ENCODE measurements at places on chromosomes 6 and 20.

DNA sequence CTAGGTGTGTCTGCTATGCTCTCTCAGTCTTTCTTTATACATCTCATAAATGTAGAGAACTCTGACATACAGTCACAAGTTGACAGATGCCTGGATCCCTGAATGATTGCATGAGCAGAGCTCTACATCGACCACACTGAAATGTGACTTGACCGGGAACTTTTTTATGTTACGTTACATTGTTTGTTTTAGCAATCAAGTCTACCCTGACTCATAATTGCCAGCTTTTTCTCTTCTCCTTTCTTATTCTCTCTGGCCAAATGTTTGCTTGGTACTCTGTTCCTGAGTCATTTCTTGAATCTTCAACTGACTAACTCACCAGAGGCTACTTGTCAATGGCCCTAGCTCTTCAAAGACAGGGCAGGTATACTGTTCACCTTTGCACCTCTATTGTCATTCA lies 213.6 kb upstream of the DTNBP1 start:
- no peak for DNase-seq

GRCh38 chr6:70863343-70863742 lies 93.5 kb downstream of the B3GAT2 start:
- no peak for DNase-seq

- DNase-seq: no peak
These were observed 896 bp upstream of the RNASET2 start for GRCh38 chr6:166957087-166957804.

DNA sequence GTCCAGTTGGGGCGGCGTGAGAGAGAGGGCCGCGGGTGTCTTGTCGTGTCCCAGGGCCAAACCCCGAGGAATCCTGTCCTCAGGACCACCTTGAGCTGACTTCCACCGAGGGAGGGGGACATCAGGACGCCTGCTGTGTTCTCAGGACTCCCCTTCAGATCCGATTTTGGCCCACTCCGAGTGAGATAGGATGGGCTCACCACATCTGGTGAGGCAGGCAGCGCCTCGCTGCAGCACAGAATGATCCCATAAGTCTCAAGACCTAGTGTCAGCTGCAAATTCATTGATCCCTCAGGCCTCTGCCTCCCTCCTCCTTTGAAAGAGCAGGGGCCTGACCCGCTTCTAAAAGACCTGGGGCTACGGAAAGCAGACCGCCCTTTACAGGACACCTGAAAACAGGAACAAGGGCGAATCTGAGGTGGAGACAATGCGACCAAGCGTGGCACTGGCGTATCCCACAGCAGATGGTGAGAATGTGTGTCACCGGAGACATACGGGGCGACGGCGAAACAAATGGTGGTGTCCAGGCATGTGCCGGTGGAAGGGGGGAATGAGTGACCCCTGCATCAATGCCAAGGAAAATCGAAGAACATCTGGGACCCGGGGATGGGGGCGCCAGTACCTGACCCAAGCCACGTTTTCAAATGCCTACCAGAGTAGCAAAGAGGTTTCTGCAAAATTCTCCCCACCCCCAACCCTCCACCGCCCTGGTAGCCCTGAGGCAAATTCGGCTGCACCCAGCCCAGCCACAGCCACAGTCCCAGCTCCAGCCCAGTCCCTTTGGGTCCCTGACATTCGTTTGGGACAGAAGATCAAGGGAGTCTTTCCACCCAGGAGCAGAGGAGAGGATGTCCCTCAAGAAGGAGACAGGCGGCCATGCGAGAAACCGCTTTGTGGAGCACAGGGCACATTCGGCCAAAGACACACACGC lies 162.1 kb upstream of the ZNF337 start:
- DNase-seq: no peak

GRCh38 chr20:32560989-32561830 lies 23.9 kb downstream of the NOL4L start:
- no peak for DNase-seq

DNA sequence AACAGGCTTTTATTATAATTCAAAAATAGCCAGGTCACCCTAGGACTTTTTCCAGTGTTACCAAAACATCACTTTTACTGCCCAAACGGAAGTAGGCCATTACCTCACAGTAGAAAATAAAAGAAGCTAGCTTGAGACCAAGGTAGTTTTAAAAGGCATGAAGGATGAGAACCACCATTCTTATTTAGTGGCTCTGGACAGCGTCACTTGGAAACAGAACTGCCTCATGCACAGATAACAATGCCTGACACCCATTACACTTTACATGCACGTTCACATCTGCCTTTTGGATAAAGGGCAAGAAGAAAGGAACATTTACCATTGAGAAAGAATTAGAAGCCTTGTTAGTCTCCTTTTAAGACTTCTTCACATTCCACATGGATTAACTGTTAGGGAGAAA lies 1.9 kb upstream of the PAQR8 start:
- DNase-seq: no peak

- no peak for DNase-seq
These were observed 101.1 kb downstream of the ZFAND3 start for GRCh38 chr6:37920667-37921066.

- DNase-seq: no peak
These were observed 332.0 kb downstream of the NRN1 start for GRCh38 chr6:5674721-5675120.

- no peak for DNase-seq
These were observed 52.9 kb upstream of the MLN start for GRCh38 chr6:33856655-33857054.

Data from AG09319 (cell line).